MCF 10A (cell line): ENCODE measurements at places on chromosomes 5 and 9.
A peak's percentile ranks its signal among the peaks of the same experiment; 100 is the strongest.

- peak; percentile 57 for DNase-seq
These were observed 220.1 kb downstream of the DAB2IP start for GRCh38 chr9:121871431-121872025.

- DNase-seq, result no peak
These were observed 69.8 kb downstream of the COL15A1 start for GRCh38 chr9:99013550-99013949.

DNA sequence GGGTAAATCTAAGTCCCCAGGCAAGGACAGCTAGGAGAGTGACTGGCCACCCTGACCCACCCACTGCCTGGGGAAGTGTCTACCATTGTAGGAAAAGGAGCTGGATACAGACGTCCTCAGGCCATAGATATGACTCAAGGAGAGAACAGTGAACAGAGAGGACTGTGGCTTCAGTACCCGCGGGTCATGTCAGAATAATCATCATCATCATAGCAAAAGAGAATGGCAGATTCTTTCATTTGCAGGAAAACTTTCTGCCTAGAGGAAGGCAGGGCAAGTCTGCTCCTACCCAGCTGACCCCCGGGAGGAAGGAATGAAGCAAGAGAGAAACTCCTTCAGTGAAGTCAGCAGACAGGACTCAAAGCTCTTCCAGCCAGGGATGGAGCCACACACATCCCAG lies 52.2 kb upstream of the UBTD2 start:
- DNase-seq, result no peak

- DNase-seq, result no peak
These were observed 112.5 kb upstream of the SLIT3 start for GRCh38 chr5:169413416-169413815.

DNA sequence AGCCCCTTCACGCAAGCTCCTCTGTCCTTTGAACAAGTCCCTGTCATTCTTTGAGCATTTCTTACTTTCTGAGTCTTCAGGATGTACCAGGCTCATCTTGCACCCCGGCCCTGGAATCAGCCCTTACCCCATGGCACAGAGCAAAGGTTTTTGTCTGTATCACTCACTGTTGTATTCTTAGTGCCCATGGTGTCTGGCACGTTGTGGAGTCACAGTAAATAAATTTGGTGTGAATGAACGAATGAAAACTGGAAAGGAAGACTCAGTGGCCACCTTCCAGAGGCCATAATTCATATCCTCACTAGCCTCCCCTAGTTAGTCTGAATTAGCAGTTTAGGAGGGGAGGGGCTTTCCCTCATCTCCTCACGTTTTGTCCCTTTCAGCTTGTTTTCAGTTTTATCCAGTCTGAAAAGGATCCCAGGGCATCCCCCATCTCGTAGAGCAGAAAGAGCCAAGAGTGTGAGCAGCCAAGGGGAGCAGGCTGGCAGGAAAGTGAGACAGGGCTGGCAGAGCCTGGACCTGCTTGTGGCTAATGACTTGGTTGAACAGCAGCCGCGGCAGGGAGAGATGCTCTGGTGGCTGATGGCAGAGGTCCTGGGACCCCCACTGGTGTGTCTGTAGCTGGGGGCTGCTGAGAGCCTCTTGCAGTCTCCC lies 42.7 kb downstream of the ZNF618 start:
- no peak for DNase-seq

GRCh38 chr5:126450346-126450745 lies 27.1 kb downstream of the GRAMD2B start:
- DNase-seq, result peak; percentile 55

DNA sequence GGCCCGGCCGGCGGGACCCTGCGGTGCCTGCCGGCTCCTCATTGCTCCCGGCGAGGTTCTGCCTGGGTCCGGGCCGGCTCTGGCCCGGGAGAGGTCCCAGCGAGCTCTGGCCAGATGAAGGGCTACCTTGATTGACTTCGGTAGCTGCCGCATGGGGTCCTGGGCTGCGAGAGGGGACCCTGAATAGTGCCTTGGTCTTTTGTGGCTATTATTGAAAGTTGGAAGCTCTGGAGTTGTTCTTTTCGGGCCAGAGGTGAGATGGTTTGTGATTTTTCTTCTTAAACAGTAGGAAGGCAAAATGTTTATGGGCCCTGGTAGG lies 635 bp downstream of the NAA35 start:
- no peak for DNase-seq

DNA sequence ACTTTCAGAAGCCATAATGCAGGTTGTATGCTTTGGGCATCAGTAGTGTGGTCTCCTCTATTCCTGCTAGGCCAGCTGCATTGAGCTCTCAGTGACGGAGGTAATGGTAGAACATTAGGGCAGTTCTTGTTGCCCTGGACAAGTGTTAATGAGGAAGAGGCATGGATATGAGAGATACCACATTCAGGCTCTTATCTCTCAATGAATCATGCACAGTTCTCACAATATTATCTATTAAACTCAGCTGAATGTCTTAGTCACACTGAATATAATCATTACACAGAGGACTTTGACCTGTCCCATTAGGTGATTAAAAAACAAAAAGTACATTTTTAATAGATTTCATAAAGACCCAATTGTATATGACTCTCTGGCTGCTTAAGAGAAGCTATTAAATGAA lies 76.6 kb upstream of the SSBP2 start:
- DNase-seq, result no peak

GRCh38 chr5:119022017-119022745 lies 33.8 kb upstream of the DTWD2 start:
- DNase-seq, result peak; percentile 57

- DNase-seq, result no peak
These were observed 183.3 kb downstream of the SH3GL2 start for GRCh38 chr9:17761984-17762676.

GRCh38 chr5:157222506-157223230 lies 42.0 kb downstream of the ITK start:
- peak; percentile 31 for DNase-seq

GRCh38 chr5:14145435-14146334 lies 2.5 kb downstream of the TRIO start:
- DNase-seq, result no peak

DNA sequence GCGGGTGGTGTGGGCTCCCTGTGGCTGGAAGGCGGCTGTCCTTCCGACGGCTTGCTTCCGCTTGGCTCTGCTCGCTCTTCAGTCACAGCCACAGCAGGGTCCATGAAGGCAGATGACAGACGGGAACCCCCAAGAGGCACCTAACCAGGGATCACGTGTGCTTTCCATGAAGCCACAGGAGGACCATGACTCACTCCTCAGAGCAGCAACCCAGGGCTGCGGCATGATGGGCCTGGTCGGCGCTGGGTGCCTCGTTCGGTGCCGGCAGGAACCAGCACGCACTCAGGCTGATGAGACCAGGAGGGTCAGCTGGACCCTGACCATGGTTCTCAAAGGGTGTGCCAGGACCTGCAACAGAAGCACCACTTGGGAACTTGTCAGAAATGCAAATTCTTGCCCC lies 32.8 kb upstream of the MED10 start:
- no peak for DNase-seq

DNA sequence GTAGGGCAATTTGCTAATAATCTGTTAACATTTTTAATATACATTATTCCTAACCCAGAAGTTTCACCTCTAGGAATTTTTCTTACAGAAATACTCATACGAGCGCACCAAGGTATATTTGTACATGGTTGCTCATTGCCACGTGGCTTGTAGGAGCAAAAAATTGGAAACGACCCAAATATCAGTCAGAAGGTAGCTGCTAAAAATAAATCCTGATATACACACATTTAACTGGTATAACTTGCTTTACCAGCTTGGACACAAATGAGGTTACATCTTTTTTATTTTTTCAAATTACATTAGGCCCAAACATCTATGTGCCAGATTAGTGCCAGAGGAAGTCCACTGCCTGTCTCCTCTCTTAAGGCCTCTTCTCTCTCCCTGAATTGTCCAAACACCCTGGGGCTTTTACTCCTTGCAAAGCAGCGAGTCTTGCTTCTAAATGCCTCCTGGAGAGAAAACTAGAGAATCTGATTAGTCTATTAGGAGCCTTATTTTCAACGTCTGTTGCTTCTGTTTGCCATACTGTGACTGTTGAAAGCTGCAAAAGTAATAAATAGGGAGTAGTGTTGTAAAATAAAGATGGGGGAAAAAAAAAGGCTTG lies 92.0 kb upstream of the SSBP2 start:
- peak; percentile 49 for DNase-seq

GRCh38 chr5:72630081-72630480 lies 122.9 kb upstream of the ZNF366 start:
- DNase-seq, result no peak

GRCh38 chr5:1967736-1968135 lies 85.0 kb upstream of the IRX4 start:
- no peak for DNase-seq

DNA sequence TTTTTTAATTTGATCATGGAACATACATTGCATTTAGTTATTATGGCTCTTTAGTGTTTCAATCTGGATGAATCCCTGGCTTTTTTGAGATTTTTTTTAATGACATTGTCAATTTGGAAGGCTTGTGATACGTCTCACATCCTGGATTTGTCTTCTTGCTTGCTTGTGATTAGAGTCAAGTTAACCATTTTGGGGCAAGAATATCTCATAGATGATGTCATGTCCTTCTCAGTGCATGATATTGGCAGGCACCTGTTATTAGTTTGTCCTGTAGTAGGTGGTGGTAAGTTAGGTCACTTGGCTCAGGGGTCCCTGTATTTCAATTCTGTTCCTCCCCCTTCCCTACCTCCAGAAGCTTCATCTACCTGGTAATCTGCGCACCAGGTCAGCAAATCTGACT lies 3.3 kb downstream of the PSD2 start:
- DNase-seq, result no peak

DNA sequence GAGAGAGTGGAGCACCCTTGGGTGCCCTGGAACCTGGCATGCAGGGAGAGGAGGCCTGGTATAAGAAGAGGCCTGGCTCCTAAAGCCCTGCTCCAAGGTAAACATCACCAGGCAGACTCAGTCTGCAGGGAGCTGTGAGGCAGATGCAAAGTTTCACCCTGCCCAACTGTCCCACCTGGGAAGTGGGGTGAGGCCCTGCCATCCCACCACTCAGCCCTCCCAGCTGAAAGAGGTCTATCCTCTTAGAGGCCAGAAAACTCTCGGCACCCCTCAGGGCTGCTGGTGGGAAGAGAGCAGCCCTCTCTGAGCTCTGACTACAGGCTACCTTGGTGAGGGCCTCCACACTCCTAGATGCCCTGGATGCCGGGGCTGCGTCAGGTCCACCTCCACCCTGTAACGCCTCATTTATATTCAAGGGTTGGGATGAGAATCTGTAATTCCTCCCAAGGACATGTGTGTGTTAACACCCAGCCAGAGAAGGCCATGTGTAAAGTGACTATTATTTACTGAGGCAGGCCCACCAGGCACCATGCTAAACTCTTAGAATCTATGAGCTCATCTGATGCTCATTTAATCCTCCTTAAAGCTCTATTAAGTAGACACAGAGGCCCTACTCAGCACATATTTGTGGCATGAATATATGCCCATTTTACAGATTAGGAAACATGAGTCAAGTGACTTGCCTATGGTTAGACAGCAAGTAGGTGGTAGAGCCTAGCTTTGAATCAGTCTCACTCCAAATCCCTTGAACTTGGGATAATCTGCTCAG lies 205.9 kb downstream of the FSTL4 start:
- DNase-seq, result no peak

- DNase-seq, result no peak
These were observed 844.4 kb upstream of the CDH18 start for GRCh38 chr5:20832204-20833080.

GRCh38 chr9:116420993-116421538 lies 266.0 kb upstream of the TRIM32 start:
- DNase-seq, result peak; percentile 55
